Stimulated activated CD4-positive, alpha-beta T cell treated with anti-CD3 and anti-CD28 coated beads, Interleukin-15, amount 100 ng/mL, for 1 hour (primary cell): ENCODE measurements at places on chromosomes 7 and 10.

- no peak for DNase-seq
These were observed 190.5 kb upstream of the PPP1R3A start for GRCh38 chr7:114109304-114109703.

- no peak for DNase-seq
These were observed 39.5 kb downstream of the ARL4A start for GRCh38 chr7:12726908-12727307.

GRCh38 chr7:26609532-26609931 is 254.9 kb downstream of the SKAP2 start:
- no peak for DNase-seq

GRCh38 chr7:77940647-77941046 is 142.1 kb downstream of the PHTF2 start:
- no peak for DNase-seq

DNA sequence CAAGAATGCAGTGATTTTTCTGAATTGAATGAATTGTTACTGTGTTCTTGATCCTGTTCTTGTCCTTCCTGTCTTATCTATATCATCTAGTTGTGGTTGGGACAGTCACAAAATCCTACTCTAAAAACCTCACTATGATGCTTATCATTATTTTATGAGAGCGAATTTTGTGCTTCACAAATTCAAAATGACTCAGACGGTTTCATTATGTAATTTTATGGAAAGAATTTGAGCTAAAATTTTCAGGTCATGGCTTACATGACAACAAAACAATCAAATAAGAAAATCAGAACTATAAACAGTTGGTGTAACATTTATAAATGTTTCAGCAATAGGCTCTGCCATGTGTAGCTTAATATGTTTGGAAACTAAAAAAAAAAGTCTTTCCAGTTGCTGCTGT is 6.9 kb downstream of the PRKAR2B start:
- no peak for DNase-seq

GRCh38 chr7:96441436-96442084 is 119.7 kb upstream of the SLC25A13 start:
- no peak for DNase-seq

DNA sequence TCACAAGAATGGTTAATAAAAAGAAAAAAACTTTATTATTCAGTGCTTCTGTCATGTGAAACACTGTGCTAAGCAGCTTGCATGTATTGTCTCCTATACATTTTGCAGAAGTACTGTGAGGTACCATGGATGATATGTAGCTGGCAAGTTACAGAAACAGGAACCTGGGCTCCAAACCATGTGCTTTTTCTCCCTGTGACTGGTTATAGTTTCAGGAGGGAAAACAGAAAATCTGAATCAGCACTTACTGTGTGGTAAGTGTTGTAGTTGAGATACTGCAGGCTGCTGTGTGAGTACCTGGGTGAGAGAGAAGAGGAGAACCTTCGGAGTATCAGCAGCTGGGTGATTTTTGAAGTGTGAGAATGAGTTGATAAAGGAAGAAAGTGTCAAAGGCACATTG is 285.0 kb downstream of the SUGCT start:
- DNase-seq: no peak

DNA sequence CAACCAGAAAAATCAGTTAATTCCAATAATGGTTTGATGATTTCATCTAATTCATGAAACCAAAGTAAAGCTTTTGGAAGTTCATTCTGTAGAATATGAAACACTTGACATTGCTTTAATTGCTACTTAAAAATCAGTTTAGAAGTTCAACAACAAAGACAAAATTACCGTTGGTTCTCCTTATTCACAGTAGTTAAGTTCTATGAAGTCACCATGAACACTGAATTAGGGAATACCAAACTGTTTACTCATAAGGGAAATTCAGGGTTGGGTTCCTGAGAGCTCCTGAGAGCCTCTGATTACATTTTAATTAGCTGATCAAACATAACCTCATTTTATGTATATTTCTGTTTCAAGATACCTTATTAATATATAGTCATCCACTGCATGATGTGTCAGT is 46.2 kb downstream of the ZNF438 start:
- no peak for DNase-seq

DNA sequence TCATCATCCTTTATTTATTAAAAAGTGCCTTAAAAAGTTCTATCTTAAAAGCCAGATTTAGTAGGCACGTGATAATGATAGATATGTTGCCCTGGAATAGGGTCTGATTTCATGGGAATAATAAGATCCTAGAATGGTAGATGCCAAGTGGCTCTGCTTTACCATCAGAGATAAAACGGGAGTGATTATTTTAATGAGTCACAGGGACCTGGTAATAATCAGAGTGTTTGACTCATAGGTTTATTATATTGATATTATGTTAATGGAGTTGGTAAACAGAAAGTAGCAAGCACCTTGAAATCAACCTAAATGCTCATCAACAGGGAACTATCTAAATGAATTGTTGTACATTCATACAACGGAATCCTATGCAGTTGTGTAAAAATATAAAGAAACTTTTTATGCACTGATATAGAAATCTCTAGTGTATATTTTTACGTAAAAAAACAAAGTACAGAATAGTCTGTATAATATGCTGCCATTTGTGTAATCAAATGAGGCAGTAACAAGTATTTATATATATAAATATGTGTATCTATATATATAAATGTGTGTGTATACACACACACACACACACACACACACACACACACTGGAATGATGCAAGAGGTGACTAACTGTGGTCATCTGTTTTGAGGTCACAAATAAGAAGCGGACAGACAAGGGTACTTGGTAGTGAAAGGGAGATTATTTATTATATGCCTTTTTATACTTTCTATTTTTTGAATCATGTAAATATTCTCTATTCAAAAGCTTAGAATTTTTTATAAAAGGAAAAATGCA is 78.6 kb upstream of the DYNC1I1 start:
- no peak for DNase-seq

DNA sequence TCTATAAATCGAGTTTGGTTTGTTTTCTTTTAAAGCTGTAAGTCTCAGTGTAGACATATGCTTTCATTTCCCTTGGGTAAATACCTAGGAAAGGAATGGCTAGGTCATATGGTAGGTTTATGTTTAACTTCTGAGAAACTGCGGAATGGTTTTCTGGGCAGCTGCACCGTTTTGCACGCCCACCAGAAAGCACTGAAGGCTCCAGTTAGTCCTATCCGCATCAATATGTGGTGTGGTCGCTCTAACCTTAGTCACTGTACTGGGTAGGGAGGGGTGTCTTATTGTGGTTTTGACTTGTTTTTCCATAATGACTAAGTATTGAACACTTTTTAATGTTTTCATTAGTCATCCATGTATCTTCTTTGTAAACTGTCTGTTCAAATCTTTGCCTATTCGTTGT is 279.5 kb upstream of the AKR1E2 start:
- no peak for DNase-seq

DNA sequence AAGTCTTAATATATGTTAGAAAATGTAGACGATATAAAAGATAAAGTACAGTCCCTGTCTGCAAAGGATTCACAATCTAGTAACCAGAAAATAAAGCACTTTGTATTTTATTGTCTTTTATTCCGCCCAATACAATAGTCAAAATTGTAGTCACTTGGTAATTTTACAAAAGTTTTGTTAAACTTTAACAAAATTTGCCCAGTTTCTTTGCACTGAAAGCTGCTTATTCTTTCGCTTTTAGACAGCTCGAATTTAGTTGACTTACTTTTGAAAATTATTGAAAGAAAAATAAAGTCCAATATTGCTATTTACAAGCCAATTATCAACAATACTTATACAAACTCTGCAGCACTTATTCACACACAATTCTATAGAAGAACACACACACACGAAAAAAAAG is 534.9 kb upstream of the LRRTM3 start:
- no peak for DNase-seq

- no peak for DNase-seq
These were observed 1255.7 kb upstream of the LRRTM3 start for GRCh38 chr10:65670087-65670486.

- DNase-seq: no peak
These were observed 140.9 kb downstream of the CHN2 start for GRCh38 chr7:29335188-29336083.

GRCh38 chr10:114233482-114233881 is 5.6 kb upstream of the VWA2 start:
- no peak for DNase-seq

DNA sequence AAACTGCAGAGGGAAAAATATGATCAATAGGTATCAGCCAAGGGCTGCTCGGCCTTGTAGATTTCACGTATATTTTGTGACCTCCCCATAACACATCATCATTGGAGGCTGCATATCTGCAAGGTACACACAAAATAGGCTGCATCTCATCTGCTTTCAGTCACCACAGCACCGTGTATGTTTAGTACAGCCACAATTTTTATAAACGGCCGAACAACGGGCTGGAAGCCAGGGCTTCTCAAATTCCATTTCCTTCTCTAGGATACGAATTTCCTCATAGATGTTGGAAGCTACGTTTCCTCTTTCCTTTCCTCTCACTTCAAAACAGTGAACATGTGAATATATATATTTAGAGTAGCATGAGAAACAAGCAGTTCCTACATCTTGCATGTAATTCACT is 20.2 kb upstream of the FOXK1 start:
- DNase-seq: no peak

GRCh38 chr10:131855461-131856401 is 45.1 kb upstream of the PPP2R2D start:
- DNase-seq: no peak

DNA sequence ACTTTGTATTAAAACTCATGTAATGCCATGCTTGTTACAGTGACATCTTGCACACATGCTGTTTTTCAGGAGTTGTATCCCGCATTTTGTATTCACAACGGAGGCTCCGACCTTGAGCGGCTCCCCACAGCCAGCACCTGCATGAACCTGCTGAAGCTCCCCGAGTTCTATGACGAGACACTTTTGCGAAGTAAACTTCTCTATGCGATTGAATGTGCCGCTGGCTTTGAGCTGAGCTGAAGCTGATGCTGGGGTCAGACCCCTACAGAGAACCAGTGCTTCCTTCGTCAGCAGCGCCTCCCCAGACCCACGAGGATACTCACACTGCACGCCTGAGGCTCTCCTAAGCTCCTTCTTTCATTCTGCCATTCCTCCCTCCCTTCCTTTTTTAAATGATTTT is 69.3 kb upstream of the DNAJB6 start:
- no peak for DNase-seq

DNA sequence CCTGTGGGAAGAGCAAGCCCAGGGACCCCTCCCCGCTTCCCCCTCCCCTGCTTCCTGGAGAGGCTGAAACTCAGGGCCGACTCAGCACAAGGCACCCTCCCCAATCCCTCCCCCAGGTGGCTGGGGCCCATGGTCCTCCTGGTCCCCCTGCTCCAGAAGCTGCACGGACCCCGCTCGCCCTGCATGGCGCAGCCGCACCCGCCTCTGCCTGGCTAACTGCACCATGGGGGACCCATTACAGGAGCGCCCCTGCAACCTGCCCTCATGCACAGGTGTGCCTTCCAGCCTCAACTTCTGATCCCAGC is 19.7 kb upstream of the ZNF862 start:
- no peak for DNase-seq

- DNase-seq: no peak
These were observed 79.5 kb upstream of the FAM133B start for GRCh38 chr7:92669616-92670165.

- DNase-seq: no peak
These were observed 16.9 kb downstream of the SSC4D start for GRCh38 chr7:76392531-76393115.

DNA sequence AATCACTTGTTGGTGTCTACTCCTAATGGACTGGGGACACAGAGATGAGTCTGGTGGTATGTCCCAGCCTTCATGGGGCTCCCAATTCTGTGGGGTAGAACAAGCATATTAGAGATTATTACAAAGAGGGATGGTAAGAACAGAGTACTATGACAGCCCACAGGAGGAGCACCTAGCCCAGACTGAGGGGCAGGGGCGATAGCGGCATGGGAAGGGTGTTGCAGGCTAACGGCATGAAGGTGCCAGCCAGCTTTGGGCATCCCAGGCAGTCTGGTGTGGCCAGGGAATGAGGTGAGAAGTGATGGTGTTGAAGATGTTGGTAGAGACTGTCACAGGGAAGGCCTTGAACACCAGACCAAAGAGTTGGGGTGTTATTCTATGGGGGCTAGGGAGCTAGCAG is 280.0 kb downstream of the RPS24 start:
- no peak for DNase-seq

DNA sequence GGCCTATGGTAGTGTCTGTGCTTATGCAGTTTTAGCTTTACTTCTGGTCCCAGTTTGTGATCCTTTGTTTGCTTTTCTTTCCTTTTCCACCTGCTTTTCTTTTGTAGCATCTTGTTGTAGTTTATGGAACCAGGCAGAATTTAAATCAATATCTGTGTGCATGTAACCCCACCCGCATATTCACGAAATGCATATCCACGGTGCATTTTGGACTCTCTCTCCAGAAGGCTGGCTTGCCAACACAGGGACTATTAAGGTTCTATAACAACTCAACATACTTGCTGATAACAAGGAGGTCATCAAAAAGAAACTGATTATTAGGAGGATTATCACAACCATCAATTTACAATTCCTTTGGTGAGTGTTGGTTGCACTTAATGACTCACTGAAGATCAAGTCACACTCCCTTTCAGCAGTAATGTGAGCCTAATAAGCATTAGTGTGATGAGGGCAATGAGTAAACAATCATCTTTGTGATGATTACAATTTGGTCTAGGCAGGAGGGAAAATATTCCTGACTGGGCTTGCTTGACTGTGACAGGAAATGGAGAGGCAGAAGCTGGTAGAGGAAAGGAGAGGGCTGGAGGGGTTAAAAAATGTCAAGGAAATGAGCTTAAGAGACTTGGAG is 378.6 kb downstream of the REEP3 start:
- no peak for DNase-seq

- DNase-seq: no peak
These were observed 177.4 kb downstream of the SFMBT2 start for GRCh38 chr10:7233259-7233991.

GRCh38 chr10:79324032-79324695 is 23.1 kb upstream of the PPIF start:
- no peak for DNase-seq

DNA sequence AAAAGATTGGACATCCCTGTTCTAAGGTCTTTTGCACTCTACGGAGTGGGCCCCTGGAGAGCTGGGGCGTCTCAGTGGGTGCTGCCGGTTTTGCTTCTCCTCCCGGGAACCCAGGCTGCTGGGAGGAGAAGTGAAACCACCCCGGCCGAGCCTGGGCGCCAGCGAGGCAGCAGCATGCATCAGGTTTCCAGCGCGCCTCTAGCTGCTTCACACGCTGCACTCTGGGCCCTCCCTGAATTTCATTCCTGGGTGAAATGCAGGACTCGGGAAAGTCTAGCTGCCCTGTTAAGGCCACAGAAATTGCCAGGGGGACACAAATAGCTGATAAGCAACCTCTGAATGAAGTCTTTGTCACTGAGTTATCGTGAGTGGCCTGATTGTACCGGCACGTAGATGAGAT is 127.4 kb downstream of the TRRAP start:
- DNase-seq: no peak

GRCh38 chr7:17932770-17933169 is 7.5 kb downstream of the SNX13 start:
- no peak for DNase-seq

DNA sequence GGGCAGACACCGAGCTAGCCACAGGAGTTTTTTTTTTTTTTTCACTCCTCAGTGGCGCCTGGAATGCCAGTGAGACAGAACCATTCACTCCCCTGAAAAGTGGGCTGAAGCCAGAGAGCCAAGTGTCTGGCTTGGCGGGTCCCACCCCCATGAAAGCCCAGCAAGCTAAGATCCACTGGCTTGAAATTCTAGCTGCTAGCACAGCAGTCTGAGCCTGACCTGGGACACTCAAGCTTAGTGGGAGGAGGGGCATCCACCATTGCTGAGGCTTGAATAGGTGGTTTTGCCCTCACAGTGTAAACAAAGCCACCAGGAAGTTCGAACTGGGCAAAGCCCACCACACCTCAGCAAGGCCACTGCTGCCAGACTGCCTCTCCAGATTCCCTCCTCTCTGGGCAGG is 144.5 kb downstream of the LRMDA start:
- no peak for DNase-seq
